ENCODE measurements at places on chromosomes 12 and 14.

DNA sequence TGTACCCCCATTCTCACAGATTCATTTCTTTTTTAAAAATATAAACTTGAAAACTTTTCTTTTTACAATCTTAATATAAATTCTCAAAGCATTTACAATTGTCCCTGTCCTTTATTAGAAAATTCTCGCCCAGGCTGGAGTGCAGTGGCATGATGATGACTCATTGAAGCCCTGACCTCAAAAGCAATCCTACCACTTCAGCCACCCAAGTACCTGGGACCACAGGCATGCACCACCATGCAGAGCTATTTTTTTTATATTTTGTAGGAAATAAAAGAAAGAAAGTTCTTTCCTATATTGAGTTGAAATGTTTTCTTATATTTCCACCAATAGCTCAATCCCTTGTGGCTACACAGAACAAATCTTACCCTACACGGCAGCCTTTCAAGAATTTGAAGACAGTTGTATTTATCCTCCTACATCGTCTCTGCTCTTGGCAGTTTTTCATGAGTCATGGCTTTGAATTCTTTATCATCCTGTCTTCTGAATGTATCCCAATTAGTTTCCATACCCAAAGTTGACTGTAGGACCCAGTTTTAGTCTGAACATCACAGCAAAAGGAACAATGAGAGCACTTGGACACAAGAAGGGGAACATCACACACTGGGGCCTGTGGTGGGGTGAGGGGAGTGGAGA, 52.4 kb downstream of the SYT1 start:
- no peak for DNase-seq

- no peak for DNase-seq
These were observed 75.2 kb upstream of the MYL2 start for GRCh38 chr12:110995615-110996014.

DNA sequence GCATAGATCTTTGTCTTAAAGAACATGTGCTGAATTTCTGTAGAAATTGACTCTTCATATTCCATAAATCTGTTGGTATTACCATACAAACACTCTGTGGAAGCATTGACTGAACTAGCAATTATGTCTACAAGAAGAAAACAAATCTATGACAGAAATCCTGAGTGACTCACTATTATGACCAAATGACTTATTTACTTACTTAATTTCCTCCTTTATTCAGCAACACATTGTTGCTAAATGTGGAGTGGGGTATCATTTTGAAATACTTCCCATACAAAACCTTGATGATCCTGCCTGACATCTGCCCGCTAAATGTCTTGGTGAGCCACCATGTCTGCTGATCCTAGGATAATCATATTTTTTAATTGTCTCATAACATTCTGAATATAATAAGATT, 99.1 kb upstream of the SLCO1C1 start:
- no peak for DNase-seq

- DNase-seq = peak; percentile 54
These were observed 59.4 kb downstream of the DGLUCY start for GRCh38 chr14:91173221-91173670.

DNA sequence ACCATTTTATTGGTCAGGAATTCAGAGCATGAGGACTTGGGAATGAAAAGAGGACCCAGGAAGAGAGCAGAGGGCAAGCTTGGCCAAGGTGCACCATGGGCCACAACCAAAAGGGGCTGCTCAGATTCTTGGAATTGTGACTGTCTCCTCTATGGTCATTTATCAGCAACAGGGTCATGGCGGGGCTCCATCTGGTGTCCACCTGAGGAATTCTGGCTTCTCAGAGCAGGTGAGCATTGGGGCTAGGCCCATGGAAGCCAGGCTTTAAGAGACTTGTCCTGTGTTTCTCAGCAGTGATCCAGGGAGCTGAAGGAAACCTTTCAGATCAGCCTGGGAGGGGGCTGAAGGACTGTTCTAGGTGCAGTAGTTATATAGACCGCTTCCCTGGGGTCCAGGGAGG, 2.6 kb upstream of the RIN3 start:
- no peak for DNase-seq

DNA sequence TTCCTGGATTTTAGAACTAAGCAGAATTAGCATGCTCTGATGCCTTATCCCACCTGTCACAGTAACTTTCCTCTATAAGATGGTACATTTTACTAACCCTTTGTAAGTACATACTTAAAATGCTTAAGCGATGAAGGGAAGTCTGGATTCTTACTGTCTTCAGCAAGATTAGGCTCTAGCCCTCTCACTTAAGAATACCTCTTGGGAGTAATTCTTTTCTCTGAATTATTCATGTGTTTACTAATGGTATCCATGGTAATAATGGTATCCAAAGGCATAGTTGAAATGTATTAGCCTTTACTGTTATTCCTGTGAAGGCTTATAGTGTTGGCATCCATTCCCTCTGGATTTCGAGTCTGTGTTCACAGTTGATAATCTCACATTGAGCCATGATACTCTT, 176.9 kb downstream of the MON2 start:
- DNase-seq = no peak

GRCh38 chr12:13251521-13251920, 55.0 kb downstream of the EMP1 start:
- DNase-seq = no peak

GRCh38 chr12:124321556-124322270, 26.8 kb downstream of the RFLNA start:
- DNase-seq = no peak
